Neuronal stem cell (in vitro differentiated cells): ENCODE measurements at places on chromosomes 2 and 18.

- DNase-seq: no peak
Measured at GRCh38 chr2:74205596-74205995, 7.2 kb downstream of the MTHFD2 start.

GRCh38 chr2:238100821-238101771 lies 956 bp downstream of the ESPNL start:
- DNase-seq: no peak

DNA sequence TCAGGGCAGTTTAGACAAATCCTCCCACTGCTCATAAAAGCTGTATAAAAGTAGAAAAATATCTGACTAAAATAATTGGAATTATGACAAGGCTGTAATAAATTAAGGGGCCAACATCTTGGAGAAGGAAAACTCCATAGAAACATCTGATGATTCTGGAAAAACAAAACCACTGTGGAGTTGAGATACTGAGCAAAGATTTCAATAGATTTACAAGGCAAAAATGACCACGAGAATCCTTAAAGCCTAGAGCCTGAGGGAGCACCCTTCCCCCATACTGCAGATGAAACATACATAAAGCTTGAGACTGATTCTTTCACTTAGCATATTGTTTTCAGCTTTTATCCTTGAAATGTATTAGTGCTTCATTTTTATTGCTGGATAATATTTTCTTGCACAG lies 286.4 kb upstream of the MMADHC start:
- no peak for DNase-seq

GRCh38 chr18:58511897-58512581 lies 116.9 kb downstream of the ALPK2 start:
- DNase-seq: peak; percentile 44

DNA sequence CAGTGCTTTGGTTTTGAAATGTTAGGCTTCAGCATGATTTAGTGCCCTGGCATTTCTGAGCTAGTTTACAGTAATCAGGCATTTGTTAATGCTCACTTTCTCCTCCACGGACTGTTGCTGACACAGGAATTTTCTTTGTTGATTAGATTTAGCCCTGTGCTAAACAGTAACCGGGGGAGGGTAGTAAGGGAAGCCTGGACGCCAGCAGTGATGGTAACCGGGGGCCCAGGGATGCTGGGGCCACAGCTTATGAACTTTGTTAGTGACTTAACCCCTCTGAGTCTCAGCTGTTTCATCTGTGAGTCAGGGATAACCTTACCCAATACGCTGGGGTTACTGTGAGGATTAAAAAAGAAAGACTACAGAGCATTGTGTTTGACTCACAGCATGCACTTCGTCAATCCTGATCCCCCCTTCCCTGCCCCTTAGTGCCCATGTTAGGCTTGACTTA lies 33.5 kb downstream of the KLHL29 start:
- DNase-seq: no peak

- DNase-seq: peak; percentile 49
Measured at GRCh38 chr2:23330214-23330613, 54.8 kb upstream of the KLHL29 start.

- peak; percentile 59 for DNase-seq
Measured at GRCh38 chr18:13216711-13217465, 1.7 kb upstream of the LDLRAD4 start.
